Thyroid gland (tissue), 4 donors: ENCODE measurements at places on chromosomes 5 and 9. TPM values are rescaled to one million over a fixed set of nuclear protein-coding genes. Genes with fewer than 3 reads are reported as not detected.

Gene MEIKIN
- not detected for total RNA-seq

Gene PIGO
- total RNA-seq = 20.8 TPM

Gene IFNB1
- total RNA-seq = not detected

Gene TMEFF1
- 5.0 TPM for total RNA-seq

Gene MIER3
- total RNA-seq = 27.1 TPM

Gene GPR151
- not detected for total RNA-seq

Gene ZNF366
- total RNA-seq = 14.7 TPM

Gene STX17
- total RNA-seq = 45.2 TPM

Gene CDH9
- not detected for total RNA-seq

Gene NSD1
- total RNA-seq = 61.9 TPM

Gene CLK4
- total RNA-seq = 91.2 TPM

Gene TLX3
- not detected for total RNA-seq

Gene ACER2
- total RNA-seq = 2.6 TPM

Gene C5orf46
- total RNA-seq = not detected

Gene CAVIN4
- 1.0 TPM for total RNA-seq

Gene OTP
- not detected for total RNA-seq

Gene LIX1
- total RNA-seq = 2.5 TPM

Gene IL4
- not detected for total RNA-seq

Gene SLC25A46
- total RNA-seq = 67.2 TPM

Gene FOXI1
- total RNA-seq = not detected

Gene SH3TC2
- total RNA-seq = 2.0 TPM
